ENCODE measurements at places on chromosomes 3 and 15.
A peak's percentile ranks its signal among the peaks of the same experiment; 100 is the strongest.

DNA sequence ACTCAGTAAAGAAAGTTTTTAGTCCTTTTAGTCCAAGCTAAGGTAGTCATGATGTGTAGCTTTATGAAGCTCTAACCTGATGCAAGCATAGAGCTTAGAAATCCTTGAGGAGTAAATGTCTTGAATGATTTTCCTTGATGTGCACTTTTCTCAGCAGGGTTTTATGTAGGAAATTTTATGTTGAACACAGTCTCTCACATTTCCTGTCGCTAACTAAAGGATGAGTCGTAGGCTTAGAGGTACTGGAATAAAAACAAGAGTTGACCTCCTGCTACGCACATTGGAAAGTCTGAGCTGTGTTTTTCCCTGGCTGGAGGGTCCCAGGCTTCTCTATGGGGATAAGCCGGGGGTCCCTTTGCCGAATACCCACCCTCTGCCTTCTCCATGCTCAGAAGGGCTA, 34.7 kb upstream of the ZPLD1 start:
- peak; percentile 40 for DNase-seq

GRCh38 chr3:14914779-14915117, 32.6 kb upstream of the NR2C2 start:
- no peak for DNase-seq

GRCh38 chr3:21036888-21037287, 714.1 kb downstream of the ZNF385D start:
- DNase-seq = no peak

GRCh38 chr3:18250991-18251390, 174.1 kb downstream of the SATB1 start:
- no peak for DNase-seq

DNA sequence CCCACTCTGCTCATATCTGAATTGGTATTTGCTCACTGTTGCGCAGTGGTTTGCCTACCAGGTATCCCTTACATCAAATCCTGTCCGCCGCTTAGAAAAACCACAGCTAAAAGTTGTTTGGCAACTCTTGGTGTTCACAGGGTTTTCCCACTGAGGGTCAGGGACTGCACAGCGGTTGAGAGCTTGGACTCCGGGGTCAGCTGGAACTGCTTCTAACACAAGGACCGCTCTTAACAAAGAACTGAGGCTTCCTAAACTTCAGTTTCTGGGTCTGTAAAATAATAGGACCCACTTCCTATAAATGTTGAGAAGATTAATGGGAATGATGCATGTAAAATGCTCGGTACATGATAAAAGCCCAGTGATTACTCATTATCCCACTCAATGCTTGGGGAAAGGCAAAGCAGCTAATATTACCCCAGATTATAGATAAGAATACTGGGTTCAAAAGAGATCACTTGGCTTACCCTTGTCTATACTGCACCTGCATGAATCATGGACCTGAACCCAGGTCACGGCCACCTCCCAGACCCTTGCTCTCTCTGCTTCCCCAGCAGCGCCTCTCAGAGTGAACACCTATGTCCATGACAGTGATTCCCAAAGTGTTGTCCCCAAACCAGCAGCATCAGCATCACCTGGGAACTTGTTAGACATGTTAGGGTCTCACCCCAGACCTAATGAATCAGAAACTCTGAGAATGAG, 36.1 kb downstream of the LIPC start:
- no peak for DNase-seq

- DNase-seq = peak; percentile 86
These were observed at the start of gene SHC4 for GRCh38 chr15:48963524-48964113. Gene SHC4, minus strand, starts transcription at chr15:48963919. Its CDS starts 904 bp downstream, at chr15:48963015.

- DNase-seq = peak; percentile 5
These were observed 913 bp upstream of the SCN5A start for GRCh38 chr3:38650248-38650951.

- DNase-seq = no peak
These were observed 21.8 kb upstream of the HES1 start for GRCh38 chr3:194114123-194114522.

DNA sequence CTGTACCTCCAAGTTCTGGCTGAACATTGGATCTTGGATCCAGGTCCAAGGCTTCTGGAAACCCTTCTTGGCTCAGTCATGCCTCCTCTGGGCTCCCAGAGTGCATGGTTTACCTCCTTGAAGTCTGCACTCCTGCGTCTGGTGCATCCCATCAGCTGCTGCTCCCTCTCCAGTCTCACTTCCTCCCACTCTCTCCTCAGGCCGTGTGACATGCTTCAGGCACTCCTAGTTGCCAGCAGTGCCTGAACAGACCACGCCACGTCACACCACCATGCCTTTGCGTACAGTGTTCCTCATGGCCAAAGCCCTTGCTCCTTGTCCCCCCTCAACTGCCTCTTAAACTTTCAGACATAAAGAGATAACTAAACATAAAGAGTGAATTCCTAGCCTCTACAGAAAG, 5.7 kb downstream of the GPR27 start:
- no peak for DNase-seq

DNA sequence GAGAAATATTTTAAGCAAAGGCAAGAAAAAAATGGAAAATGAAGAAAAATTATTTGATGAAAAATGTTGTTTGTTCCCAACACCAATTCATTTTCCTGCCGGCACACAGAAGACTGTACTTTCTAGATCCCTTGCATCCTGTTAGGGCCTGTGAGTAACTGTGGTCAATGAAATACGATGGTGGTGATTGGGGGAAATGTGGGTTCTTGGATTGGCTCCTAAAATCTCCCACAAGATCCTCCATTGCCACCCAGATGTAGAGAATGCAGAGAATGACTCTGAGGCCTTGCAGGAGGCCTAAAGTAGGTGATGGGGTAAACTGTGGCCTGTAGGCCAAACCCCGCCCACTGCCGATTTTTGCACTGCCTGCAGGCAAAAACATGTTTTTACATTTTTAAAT, 46.3 kb upstream of the C3orf70 start:
- DNase-seq = peak; percentile 68

DNA sequence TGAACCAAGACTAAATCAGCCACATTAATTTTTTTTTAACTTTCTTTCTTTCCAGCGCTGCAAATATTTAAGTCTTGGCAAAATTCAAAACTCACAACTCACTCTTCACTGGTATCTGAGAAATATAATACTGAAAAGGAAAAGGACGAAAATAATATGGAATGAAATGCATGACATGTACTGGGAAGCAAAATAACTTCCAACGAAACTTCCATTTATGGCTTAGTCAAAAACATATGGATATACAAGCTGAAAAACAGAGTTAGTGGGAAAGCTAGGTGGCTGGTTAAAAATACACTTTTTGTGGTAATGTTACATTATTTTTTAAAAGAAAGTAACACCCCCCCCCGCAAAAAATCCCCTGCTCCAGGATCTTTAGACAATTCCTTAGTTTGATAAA, 86.1 kb downstream of the TM4SF4 start:
- DNase-seq = no peak

DNA sequence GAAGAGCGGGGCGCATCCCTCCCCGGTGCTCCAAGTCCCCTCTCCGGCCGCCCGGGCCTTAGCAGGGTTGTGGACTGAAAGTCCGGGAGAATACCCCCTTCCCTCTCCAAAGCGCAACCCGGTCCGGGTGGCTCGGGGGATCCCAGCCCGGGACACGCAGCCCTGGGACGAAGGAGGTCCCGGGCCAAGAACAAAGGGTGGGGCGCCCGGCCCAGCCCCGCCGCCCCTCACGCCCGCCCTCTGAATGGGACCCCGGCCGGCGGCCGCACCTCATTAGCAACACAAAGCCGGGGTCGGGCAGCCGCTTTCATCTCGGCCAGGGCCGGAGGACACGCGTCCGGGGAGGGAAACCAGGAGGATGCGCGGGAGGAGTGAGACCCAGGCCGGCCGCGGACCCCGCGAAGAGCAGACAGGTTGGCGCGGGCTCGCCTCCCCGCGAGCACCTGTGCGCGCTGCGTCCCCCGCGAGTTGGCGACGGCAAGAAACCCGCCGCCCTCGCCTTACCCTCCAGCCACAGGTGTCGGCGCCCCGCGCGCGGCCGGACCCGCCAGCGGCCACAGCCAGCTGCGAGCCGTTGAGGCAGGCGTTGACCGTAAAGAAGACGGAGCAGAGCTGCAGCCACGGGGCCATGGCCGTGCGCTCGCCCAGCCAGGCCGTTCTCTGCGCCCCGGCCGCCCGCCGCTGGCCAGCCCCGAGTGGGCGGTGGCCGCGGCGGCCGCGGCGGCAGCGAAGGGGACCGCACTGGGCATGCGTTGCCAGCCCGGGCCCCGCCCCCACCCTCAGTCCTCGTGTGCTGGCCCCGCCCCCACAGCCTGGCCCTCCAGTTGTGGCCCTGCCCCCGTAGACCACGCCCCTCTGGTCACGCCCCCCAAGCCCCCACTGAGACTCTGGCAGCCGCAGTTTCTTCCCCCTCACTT, at the start of gene IL17RD:
Gene IL17RD, minus strand, starts transcription at position 697 of the 917 bp plus-strand sequence. Its CDS starts 67 bp downstream, at position 630.
- DNase-seq = peak; percentile 65

GRCh38 chr3:160707187-160707794, 30.3 kb downstream of the ARL14 start:
- peak; percentile 66 for DNase-seq

- no peak for DNase-seq
These were observed 3.6 kb downstream of the FAM107A start for GRCh38 chr3:58573640-58574039.

DNA sequence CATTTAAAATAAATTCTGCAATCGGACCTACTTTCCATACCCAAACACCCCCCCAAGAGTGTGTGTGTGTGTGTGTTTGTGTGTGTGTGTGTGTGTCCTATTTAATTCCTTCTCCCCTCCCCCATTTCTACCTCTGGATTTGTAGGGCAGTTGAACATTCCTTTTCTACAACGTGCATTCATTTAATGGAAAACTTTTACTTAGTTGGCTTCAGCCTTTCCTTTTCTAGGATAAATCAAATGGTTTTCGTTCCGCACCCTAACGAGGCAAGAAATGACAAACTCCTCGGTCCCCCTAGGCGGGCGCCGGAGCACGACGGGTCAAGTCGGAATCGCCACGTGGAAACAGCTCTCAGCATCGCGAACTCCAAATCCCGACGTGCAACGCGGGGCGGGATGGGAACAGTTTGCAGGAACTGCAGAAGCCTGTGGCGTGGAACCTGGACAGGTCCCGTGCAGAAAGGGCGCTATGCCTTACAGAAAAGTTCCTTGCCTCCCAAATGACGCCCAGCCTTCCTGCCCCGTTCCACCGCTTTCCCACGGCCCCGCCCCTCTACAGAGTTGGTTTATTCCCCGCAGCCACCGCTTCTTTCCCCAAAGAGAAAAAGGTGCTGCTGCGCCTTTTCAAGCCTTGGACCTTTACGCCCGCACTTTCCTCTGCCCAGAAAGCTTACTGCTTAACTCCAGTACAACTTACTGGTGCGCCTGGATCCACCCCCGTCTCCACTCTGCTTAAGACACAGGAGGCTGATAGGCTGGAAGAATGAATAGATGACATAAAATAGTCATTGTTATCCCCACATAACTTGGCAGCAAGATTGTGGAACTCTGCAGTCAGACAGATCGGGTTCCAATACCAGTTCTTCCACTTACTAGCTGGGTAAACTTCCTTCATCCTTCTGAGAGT, 1.1 kb upstream of the EIF2B5 start:
- DNase-seq = peak; percentile 77

DNA sequence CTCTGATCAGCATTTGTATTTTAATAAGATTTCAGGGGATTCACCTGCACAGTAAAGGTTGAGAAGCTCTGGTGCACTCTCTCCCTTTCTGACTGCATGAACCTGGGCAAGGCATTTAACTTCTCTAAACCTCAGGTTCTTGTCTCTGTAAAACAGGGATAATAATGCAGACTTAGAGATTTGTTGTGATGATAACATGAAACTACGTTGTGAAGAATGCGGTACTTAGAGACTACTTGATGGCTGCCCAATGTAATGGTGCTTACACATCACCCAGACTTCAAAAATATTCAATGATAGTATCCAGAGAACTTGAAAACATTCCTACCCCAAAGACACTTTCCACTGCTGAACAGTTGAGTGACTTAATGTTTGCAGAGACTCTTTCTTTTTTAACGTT, 19.8 kb upstream of the TNFSF10 start:
- no peak for DNase-seq

DNA sequence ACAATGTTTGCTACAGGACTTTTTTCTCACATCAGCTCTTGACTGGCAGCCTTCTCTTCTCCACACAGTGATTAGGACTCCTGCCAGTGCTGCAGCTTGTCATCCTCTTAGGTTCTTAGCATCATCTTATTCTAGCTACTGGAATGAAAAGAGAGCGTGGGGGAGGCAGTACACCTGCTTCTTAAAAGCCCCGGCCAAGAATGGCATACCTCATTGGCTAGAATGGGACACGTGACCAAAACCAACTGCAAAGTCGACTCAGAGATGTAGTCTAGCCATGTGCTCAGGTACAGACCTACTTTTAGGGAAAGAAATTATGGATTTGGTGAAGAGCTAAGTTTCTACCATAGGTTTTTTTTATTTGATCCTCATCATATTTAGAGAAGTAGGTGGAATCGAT, 44.1 kb downstream of the RARB start:
- DNase-seq = no peak

DNA sequence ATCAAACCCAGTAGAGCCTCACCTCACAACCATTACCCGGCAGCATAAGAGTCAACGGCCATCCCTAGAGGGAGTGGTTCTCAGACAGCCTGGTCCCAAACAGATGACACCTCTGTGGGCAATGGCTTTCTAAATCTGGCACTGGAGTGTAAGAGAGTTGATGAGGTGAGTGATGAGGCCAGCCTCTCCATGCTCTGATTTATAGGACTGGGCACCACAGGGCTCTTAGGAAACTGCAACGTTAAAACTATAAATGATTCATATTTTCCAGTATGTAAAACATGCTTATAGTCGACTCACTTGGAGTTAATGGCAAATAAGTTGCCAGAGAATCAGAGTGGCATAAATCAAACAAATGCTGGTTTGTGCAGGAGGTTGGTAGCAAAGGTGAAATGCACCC, 187.7 kb downstream of the GREM1 start:
- DNase-seq = peak; percentile 17

DNA sequence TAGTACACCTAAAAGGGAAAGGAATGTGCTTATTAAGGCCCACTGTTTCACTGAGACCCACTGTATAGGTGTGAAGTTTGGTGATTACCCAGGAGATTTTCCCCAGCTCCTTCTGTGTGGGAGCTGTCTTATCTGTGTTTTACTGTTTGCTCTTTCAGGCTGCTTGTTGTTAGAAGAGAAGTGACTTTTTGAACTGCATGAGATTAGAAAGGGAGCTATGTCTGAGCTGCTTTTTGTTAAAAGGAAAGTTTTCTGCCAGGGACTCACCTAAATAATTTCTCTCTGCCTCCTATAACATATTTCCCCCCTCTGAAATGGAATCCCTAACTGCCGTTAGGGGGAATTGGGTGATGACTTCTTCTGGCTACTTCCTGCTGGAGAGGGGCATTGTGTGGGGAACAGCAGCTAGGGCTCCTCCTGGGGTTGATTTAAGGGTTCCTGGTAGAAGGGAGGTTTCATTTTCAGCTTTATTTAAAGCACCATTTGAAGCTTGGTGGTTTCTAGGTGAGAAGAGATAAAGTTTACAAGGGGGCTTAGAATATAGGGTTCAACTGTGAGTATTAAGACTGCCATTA, 77.1 kb upstream of the ATP11B start:
- no peak for DNase-seq

DNA sequence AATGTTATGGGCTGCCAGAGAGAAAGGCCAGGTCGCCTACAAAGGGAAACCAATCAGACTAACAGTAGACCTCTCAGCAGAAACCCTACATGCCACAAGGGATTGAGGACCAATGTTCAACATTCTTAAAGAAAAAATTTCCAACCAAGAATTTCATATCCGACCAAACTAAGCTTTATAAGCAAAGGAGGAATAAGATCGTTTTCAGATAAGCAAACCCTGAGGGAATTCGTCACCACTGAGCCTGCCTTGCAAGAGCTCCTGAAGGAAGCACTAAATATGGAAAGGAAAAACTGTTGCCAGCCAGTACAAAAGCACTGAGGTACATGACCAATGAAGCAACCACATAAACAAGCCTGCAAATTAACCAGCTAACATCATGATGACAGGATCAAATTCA, 33.1 kb downstream of the PYGO1 start:
- peak; percentile 10 for DNase-seq
